ENCODE measurements at places on chromosomes 2 and 18.

- no peak for DNase-seq
Measured at GRCh38 chr2:237894986-237895543, 35.6 kb downstream of the RAMP1 start.

- no peak for DNase-seq
Measured at GRCh38 chr2:235170536-235171521, 219.0 kb downstream of the SH3BP4 start.

GRCh38 chr2:7029291-7030059 is 112.3 kb downstream of the RNF144A start:
- DNase-seq = no peak

GRCh38 chr18:79615091-79615490 is 64.5 kb upstream of the CTDP1 start:
- DNase-seq = no peak

- no peak for DNase-seq
Measured at GRCh38 chr18:76458522-76459311, 36.3 kb downstream of the ZNF516 start.

- DNase-seq = no peak
Measured at GRCh38 chr2:19973466-19973865, 16.4 kb downstream of the WDR35 start.

GRCh38 chr18:32975501-32975900 is 202.7 kb upstream of the KLHL14 start:
- no peak for DNase-seq

DNA sequence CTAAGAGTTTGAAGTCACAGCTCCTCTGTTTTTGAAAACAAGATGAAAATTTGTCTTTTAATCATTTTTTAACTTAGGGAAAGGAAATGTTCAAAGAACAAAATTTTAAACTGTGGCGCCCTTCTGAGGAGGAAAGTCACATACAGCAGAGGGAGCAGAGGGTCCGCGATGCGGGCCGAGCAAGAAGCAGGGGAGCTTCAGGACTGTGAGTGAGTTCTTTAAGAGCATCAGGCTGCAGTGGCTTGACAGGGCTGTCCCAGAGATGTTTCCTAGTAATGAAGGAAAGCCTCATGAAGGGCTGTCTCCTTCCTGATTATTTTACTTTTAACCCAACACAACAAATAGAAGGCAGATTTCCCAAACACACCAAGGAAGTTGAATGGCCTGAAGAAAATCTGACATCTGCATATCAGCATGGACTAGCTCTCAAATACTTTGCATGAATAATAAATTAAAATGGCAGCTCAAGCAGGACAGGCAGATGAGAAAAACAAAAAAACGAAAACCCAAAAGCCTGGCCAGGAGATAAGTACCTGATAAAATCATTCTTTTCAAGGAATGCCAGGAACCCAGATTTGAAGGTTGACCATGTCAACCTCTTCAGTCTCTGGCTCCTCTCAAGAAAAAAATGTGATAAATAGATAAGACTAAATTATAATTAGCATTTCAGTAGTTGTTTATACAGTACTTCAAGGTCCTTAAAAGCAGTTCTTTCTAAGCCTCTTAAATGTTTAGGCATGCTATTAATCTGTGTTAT is 60.8 kb downstream of the SLC40A1 start:
- no peak for DNase-seq

DNA sequence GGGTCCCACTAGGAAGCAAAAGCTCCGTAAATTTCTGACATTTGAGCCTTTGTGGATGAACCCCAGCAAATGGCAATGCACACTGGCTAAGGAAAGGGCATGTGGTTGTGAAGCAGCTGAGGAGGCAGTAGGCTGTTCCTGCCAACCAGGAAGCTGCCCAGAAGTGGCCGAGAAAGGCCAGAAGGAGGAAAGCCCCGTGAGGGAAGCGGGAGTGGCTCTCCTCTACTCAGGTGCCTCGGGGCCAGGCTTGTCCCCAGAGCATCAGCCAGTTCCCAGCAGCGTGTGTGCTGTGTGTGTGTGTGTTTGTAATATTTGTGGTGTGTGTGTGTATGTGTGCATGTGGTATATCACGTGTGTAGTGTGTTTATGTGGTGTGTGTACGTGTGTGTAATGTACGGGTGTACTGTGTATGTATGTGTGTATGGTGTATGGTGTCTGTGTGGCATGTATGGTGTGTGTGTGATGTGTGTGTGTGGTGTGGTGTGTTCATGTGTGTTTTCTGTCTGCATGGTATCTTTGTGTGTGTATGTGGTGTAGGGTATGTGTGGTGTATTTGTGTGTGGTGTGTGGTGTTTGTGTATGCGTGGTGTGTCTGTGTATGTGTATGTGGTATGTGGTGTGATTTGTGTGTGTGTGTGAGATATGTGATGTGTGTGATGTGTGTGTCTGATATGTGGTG is 90.6 kb downstream of the APOB start:
- DNase-seq = no peak

DNA sequence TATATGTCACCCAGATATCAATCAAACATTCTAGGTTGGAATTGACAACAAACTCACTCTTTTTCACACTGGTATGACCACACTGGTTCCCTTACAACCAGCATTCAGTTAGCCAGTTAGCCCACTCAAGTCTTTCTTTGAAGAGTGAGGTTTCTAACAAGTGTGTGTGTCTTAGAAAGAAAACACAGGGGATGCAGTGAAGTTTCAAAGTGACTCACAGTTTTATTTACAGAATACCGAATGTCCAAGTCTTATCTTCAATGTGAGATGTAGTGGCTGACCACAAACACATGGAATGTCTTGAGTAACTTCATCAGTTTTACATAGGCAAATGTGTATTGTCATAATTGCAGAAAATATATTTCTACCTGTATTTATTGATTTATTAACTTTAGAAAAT is 274.7 kb upstream of the HNMT start:
- DNase-seq = no peak

DNA sequence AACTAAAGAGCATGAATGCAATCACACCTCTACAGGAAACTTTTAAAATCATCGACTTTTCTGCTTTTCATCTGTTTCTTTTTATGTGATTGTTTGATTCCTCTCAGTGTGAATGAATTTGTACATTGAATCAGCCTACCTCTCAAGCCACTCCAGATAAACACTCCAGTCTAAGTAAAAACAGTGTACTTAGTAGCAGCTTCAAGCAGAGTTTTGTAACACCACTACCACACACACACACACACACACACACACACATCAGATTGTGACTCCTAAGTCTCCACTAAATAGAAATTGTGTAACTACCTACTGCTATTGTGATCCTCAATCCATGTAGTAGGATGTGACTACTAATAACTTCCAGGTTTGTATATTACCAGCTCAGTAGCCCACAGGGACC is 65.3 kb upstream of the EPB41L5 start:
- no peak for DNase-seq

DNA sequence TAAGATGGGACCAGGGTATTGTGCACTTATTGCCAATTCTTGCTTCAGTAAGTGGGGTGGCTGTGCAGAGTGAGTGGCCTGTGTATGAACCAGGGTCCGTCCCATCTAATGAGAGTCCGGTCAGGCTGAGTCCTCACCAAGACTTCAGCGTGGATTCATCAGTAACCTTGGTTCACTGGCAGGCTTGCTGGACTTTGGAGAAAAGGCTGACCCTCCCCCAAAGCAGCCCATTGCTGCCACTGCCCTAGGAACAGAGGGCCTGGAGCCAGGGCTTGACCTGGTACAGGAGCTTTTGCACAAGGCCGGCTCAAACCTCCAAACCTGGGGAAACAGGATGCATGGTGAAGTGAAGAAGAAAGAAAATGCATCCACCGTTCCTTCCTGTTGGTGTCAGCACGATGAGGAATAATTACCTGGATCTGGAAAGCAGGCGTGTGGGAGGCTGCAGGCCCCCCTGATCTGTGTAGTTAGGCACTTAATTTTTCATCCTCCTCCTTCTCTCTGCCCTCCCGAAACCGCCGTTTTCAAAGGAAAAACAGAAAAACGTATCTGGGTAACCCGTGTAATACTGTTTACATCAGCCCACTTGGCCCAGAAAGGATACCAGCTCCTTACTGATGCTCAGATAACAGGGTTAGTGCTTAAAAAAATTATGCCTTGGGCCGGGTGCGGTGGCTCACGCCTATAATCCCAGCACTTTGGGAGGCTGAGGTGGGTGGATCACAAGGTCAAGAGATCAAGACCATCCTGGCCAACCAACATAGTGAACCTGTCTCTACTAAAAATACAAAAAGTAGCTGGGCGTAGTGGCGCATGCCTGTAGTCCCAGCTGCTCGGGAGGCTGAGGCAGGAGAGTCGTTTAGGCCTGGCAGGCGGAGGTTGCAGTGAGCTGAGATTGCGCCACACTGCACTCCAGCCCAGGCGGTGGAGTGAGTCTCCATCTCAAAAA is 147.7 kb downstream of the TGIF1 start:
- DNase-seq = no peak

GRCh38 chr18:22551536-22552151 is 133.9 kb upstream of the CTAGE1 start:
- DNase-seq = no peak

DNA sequence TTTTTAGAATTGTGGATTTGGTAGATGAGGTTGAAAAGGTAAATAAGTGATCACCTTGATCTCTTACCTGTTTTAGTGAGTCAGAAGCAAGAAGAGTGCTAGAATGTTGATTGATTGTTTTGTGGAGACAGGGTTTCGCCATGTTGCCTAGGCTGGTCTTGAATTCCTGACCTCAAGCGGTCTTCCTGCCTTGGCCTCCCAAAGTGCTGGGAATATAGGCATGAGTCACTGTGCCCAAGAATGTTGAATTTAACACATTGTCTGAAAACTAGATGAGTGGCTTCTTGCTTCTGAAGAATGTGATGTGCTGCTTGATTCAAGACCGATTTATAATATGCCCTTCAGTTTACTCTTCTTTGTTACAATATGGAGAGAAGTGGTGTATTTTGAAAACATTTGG is 121.3 kb downstream of the FMNL2 start:
- DNase-seq = no peak

- DNase-seq = no peak
Measured at GRCh38 chr2:191703079-191703725, 25.3 kb downstream of the NABP1 start.

DNA sequence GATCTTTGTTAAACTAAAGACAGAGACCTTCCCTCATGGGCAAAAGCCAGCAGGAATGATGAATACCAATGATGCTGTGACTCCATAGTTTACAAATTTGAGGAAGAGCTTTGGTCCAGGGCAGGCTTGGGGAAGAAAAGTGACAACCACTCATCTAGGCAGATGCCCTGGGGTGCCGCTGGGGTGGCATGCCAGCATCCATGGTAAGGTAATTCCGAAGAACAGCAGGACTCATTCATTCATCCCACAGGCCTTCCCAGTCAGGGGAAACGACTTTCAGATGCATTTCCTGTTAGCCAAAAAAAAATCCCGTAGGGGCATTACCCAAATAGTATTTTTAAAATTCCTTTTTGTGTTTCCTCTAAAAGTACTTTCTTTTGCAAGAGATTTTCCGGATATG is 180.7 kb upstream of the SERPINE2 start:
- DNase-seq = no peak

DNA sequence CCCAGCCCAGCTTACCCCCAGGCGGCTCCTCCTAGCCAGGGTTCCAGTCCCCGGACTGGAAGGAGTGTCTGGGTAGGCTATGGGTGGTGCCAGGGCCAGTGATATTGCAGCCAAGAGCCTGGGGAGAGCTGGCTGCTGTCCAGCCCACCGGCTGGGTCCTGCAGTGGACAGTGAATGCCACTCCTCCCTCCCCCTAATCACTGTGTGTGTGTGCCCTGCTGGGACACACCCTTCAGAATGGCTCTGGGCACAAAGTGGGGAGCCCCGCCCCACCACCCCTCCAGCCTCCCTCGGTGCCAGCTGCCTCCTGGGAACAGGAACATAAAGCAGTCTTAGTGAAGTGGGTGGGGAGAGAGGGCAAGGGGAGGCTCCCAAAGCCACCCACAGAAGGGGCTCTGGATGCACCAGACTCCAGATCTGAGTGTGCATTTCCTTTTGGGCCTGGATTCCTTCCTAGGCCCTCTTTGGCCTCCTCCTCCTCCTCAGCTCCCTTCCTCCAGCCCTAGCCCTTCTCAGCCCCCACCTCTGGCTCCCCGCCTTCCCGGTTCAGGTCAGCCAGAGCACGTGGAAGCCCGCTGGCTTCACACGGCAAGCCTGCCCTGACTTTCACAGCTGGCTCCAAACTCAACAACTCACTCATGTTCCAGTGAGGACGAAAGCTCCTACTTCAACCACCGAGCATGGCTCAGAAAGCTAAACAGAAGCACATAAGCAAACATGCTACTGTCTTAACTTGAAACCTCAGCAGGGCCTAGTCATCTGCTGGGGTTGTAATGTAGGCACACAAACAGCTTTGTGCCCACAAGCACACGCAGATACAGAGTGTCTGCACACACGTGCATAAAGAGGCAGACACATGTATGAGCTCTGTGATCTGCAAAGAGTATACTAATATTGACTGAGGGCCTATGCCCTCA is 209.2 kb upstream of the SMAD2 start:
- DNase-seq = no peak

GRCh38 chr2:241771286-241772062 is 5.1 kb upstream of the GAL3ST2 start:
- no peak for DNase-seq

DNA sequence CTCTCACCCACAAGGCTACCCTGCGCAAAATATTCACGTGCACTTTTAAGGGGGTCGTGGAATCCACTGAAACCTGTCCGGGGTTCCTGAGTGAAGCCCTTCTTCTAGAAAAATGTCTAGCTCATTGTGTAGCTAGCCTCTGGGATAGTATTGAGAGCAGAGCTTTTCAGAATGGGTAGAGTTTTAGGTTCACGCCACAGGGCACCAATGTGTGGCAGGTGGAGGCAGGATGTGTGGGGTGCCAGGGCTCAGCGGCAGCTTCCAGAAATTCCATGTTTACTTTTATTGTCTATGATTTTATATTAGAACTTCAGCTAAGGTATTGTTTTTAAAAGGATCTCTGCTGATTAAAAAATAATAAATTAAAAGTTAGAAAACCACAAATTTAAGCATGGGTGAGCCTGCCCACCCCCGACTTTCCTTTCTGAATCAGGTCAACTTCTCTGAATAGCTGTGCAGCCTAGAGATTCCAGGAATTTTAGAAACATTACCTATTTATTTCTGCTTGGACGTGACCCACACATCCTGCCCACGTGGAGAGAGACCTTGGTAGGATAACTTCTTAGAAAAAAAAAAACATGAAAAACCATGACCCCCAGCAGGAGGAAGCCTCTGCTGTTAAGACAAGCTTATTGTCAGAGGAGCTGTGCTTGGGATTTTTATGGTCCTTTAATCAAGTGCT is 163.7 kb downstream of the CTIF start:
- no peak for DNase-seq

- DNase-seq = no peak
Measured at GRCh38 chr18:76277801-76278200, 217.2 kb downstream of the ZNF516 start.

GRCh38 chr2:138187221-138187620 is 222.9 kb downstream of the HNMT start:
- no peak for DNase-seq
